NCI-H1105 treated with DMSO at 0.1 percent for 48 hours (cell line): ENCODE measurements at places on chromosomes 3 and 15.

GRCh38 chr3:105233010-105233409, 133.7 kb upstream of the ALCAM start:
- DNase-seq, result no peak

- DNase-seq, result no peak
These were observed 29.6 kb upstream of the CP start for GRCh38 chr3:149251186-149251585.

DNA sequence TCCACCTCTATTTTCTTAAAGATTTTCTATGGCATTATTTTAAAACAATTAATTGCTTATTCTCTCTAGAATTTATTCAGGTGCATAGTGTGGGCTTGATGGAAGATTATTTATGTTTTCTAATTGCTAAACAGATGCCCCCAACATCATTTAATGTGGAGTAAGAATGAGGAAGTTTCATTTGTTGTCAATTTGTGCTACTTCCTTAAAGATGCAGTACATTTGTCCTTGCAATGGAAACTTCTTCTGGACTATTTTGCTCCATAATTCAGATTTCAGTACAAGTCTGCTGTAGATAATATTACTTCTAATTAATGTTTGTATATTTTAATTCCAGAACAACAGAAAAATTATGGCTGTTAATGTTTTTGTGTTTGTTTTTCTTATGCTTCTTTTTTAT, 104.8 kb downstream of the TGFBR2 start:
- DNase-seq, result no peak

DNA sequence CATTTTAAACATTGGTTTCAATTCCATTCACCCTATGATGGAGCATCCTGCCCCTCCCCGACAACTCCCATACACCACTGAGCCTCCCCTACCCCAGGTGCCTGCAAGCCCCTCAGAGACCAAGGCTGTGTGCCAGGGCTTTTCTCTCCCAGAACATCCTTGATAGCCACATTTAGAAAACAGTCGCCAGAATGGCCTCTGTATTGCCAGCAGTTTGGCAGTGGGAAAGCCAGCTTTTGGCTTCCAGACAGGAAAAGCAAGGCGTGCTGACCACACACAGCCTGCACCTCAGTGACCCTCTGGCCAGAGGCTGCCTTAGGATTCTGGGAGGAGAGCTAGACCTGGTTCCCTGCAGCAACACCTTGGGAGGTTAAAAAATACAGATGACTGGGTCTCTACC, 18.2 kb upstream of the HRH1 start:
- no peak for DNase-seq

- DNase-seq, result no peak
These were observed 127.5 kb upstream of the CD96 start for GRCh38 chr3:111414531-111414930.

GRCh38 chr3:153163756-153164550, 1.9 kb downstream of the RAP2B start:
- DNase-seq, result peak; percentile 33

GRCh38 chr15:39362821-39363561, 217.9 kb upstream of the THBS1 start:
- peak; percentile 81 for DNase-seq

DNA sequence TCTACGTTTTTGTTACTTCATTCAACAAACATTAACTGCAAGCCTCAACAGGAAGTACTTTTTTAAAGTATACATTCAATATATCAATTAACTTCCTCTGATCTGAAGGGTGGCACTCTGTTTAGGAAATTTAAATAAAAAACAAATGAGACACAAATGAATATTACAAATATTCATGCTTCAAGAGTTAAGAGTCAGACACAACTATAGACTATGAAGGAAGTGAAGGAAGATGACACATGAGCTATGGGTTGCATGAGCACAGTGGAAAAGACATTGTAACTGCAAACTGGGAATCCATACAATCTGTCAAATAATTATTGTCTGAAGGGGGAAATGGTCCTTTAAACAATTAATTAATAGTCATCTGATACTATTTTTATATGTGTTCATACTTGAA, 26.8 kb upstream of the ALCAM start:
- DNase-seq, result no peak

DNA sequence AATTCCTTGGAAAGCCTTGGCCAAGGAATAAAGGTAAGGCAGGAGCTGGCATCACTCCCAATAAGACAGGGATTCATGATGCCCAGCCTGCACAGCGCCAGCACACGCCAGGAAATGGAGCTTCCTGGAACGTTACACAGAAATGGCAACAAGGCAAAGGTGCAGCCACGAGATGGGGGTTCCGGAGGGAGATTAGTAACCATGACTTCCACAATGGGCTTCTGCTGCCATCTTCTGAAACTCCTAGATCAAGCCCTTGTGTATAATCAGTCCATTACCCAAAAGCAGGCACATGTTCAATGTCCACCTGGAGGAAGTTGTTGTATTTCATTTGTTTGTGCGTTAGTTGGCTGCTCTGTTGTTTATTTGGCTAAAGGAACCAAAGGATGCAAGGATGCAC, 131.2 kb upstream of the TRIM42 start:
- DNase-seq, result no peak

DNA sequence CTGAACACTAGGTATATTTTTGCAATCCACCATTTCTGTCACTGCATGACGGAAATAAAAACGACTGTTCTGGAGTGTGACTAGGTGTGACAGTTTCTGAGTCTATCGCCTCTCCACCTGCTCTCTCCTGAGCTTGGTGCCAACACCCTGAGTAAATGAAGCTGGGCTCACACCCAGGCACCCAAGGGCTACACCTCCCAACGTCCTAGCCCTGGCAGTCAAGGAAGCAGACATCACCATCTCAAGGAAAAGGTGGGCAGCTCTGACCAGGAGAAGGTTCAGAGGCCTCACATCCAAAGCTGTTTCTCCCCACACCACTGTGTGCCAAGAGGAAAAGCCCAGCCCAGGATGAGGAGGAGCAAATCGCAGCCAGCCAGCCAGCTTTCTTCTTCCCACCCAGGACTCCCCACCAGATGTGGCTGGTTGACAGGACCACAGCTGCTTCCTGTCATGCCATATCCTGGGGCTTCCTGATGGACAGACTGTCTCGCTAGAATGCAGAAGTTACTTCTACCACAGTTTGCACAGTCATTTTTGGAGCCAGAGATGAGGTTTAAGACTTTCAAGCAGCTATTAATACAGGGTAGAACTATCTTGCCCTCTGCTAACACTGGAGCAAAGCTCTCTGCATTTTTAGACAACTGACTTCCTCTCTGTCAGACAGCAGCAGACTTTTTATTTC, 3.3 kb downstream of the SCAMP2 start:
- DNase-seq, result no peak

GRCh38 chr3:99866261-99866761, 48.6 kb downstream of the CMSS1 start:
- peak; percentile 89 for DNase-seq

DNA sequence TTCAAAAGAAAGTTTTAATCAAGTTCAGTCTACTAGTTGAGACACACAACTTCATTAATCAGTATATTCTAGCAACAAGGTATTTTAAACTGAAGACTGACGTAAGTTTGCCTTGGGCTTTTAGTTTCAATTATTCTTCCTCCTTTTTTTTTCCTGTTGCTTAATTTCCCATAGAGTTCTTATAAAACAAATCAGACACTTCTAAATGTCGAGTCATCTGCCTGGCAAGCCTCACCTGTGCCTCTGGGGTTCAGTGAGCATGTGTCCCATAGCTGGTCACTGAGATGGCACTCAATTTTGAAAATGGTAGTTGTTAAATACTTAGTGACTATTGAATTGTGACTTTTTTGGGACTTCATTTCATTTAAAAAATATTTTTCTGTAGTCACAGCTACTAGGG, 27.4 kb downstream of the NKIRAS1 start:
- no peak for DNase-seq

DNA sequence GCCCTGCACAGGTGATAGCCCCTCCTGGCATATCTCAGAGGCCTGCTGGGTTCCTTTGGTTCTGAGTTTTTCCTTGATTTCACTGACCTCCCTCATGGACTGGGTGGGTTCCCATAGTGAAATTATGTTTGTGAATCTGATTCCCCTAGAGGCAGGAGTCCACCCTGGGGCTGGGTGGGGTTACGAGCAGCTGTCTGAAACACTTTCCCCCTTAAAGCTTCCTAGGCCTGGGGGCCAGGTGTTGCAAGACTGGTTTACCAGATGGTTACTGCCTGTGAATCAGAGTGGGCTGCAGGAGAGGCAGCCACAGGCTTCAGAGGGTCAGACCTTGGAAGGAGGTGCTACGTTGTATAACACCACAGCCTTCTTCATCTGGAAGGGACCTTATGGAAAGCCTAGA, 34.3 kb downstream of the IL20RB start:
- DNase-seq, result no peak

DNA sequence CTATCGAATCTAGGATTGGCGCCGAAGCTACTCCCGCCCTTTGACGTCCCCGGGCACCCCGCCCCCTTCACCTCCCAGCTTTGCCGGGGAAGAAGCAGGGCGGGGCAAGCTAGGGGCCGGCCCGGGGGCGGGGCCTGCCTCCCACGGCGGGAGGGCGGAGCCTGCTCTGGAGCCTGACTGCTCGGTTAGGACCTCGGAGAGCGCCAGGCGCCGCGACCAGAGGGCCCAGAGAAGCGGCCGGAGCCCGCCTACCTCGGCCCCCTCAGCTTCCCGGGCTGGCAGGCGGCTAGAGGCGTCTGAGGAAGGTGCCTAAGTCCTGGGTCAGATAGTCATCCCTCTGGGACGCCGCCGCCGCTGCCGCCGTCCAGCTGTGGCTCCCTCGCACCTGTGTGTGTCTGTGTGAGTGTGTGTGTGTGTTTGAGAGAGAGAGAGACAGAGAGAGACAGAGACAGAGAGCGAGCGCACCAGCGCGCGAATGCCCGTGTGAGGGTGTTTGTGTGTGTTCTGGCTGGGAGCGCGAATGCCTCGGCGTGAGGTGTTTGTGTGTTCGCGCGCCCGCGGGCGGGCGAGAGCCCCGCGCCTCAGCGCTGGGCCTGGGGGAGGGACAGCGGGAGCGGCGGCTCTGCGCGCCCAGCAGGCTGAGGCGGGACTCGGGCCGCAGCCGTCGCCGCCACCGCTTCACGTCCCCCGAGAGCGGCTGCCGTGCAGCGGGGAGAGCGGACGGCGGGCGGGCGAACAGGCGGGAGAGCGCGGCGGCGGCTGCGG, at the start of gene STXBP5L:
Gene STXBP5L (plus strand): TSS at position 176 of the 765 bp plus-strand sequence. CDS start 1,374 bp downstream, outside the sequence.
- DNase-seq, result peak; percentile 85
